ENCODE measurements at places on chromosomes 7 and 10.

DNA sequence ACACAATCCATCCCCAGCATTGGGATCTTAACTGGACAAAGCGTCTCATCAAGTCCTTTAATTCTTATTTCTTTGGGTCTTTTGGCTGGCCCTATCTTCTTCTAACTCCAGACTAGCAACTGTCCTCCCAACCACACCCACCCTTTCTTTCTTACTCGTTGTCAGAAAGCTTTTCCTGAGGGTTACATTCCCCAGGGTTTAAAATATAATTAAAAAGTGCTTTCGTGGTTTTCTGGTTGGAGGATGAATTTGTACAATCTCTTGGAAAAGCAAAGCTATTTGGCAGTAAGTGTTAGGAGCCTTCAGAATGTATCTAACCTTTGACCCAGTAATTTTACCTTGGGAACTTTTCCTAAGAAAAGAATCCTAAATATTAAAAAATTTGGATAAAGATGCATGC, 10.4 kb upstream of the ITGB8 start:
- no peak for DNase-seq

DNA sequence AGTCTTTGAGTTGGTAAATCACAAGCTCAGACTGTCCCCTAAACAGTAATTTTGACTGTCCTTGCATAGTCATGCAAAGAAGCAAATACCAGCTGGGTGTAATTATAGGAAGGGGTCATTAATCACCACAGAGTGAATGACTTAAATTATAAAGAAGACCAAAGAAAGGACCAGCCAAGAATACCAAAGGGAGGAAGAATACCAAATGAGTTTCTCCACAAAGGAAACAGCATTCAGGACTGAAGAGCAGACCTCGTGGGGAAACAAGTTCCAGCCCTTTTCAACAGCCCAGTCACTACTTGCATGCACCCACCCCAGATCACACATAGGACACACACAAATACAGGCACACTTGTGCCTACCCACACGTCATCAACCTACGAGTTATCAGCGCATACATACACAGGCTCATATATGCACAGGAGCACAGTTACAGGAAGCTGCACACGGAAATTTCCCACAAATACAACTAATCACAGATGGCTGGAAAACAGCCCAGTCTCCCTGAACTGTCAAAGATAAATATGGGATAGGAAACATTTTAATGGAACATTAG, 77.6 kb downstream of the DENND2A start:
- DNase-seq, result no peak

GRCh38 chr10:28571265-28571664, 38.3 kb downstream of the WAC start:
- DNase-seq, result no peak

DNA sequence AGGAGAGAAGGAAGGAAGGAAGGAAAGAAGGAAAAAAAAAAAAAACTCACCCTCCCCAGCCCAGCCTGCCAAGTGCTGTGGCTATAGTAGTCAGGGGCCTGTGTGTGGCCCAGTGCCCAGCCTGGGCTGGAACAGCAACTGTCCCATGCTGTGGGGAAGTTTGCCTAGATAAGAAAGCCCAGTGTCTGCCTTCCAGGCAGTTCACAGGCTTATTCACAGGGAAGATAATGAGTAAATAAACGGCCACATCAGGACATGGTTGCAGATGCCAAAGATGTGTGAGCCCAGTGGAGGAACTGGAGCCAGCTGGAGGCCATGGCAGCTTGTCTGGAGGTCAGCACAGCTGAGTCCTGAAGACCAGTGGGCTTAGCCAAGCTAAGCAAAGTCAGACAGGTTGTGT, 132.4 kb upstream of the FOXK1 start:
- peak; percentile 29 for DNase-seq

- DNase-seq, result no peak
Observed at GRCh38 chr7:139582130-139582650, 58.7 kb downstream of the CLEC2L start.

DNA sequence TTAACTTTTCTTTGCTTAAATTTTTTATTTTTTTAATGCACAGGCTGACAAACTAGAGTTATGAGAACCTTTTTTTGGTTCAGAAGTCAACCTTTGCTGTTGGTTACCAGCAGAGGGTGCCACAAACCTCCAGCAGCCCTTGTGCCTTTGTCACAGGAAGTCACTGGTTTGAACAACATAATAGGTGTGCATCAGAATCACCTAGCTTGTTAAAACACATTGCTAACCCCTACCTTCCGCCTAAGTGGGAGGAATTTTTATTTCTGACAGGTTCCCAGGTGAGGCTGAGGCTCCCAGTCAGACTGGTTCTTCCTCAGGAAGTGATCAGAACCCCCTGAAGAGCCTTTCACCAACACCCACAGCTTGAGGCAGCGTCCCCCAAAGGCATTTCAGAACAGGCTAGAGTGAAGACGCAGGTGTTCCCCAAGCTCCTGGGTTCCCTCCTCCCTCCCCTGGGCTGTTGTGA, 22.6 kb upstream of the VDAC2 start:
- DNase-seq, result no peak

GRCh38 chr7:70212281-70212680, 614.0 kb downstream of the AUTS2 start:
- no peak for DNase-seq

- DNase-seq, result no peak
Observed at GRCh38 chr10:69269761-69270160, 8.5 kb upstream of the HK1 start.

DNA sequence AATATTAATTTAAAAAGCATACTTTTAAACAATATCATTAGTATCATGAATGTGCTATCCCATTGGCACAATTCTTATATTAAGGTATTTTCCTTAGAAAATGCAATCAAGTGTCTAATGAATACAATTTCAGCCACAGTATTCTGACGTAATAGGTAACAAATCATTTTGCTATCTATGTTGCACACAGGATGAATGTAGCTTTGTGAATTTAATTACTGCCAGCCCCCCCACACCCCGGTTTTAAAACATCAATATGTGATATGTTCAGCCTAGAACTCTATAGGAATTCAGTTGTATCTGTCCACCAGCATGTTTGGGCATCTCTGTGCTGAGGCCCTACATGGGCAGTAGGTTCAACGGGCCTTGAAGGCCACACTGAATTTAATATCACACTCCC, 274.6 kb downstream of the PLXDC2 start:
- DNase-seq, result no peak

DNA sequence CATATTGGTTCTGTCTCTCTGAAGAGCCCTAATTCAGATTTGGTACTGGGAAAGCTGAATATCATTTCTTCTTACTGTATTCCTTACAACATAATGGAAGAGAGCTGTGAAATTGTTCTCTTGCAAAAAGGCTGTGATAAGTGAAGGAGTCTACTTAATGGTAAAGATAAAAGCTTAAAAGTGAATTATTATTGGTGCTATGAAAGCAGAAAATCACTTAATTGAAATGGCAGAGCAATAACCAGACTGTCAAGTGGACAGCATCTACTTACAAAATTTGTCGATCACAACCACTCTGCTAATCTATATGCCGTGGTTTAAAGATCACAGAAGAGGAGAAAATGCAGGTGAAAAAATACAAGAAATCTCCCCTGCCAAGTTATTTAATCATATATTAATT, 264.7 kb upstream of the TEX47 start:
- DNase-seq, result no peak

- DNase-seq, result peak; percentile 65
Observed at GRCh38 chr10:97025613-97026242, 160.0 kb downstream of the SLIT1 start.

DNA sequence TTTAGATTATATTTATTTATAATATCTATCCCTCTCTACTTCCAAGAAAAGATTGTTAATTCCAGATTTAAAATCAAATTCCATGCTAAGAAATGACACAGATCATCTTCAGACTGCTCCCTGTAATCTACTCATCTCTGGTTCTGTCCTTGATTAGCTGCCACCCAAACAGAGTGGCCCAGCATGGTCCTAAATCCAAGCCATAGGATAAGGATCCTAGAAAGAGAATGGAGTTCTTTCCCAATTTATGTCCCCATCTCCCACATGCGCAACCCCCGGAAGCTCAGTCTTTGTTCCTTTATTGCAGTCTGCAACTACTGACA, 23.4 kb upstream of the HDAC9 start:
- DNase-seq, result no peak

DNA sequence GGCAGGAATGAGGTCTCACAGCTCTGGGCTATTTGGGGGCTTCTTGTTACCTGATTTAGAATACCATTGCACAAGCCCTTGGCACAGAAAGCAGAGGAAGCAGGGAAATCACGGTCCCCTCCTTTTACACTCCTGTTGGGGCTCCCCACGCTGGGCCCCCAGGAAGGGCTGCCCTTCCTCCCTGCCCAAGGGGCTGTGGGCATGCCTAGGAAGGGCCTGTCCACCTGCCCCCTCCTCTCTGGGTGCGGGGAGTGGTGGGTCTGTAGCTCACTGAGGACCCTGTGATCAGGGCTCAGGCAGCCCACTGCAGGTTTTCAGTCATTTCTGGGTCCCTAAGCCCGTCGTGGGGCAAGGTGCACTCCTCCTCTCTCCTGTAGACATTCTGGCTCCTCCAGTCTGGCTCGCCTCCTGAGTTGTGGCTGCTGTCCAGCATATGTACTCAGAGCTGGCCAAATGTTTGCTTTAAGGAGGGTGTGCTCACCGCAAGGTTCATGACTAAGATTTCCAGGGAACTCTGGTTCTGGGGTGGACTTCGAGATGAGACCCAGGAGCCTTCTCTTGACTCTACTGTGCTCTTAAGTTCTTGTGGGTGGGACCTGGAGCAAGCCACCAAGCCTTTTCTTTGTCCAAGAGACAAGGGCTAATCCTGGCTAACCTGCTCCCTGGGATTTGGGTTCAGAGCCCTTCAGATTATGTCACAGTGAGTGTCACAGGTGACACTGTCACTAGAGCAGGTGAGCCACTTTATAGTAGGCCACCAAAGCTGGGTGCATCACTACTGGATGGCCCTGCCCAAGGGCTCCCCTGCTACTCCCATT, 56.0 kb downstream of the TACR2 start:
- DNase-seq, result no peak

GRCh38 chr10:18483516-18484186, 167.7 kb downstream of the NSUN6 start:
- no peak for DNase-seq

DNA sequence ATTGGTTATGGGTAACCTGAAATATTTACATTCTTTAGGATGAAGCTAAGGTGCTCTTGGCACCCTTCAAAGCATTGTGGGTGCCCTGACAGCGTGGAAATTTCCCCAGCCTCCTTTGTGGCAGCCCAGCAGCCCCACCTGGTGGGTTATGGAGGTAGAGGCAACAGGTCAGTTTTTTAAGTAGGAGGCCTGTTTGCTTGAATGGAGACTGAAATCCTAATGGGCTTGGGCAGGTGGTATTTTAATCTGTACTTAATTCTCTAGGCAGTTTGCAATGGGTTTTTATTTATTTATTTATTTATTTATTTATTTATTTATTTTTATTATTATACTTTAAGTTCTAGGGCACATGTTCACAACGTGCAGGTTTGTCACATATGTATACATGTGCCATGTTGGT, 139.4 kb downstream of the EPC1 start:
- DNase-seq, result no peak

- no peak for DNase-seq
Observed at GRCh38 chr7:45919231-45919784, 1.8 kb downstream of the IGFBP3 start.

GRCh38 chr7:68107968-68108367, 1111.3 kb downstream of the TYW1 start:
- no peak for DNase-seq

DNA sequence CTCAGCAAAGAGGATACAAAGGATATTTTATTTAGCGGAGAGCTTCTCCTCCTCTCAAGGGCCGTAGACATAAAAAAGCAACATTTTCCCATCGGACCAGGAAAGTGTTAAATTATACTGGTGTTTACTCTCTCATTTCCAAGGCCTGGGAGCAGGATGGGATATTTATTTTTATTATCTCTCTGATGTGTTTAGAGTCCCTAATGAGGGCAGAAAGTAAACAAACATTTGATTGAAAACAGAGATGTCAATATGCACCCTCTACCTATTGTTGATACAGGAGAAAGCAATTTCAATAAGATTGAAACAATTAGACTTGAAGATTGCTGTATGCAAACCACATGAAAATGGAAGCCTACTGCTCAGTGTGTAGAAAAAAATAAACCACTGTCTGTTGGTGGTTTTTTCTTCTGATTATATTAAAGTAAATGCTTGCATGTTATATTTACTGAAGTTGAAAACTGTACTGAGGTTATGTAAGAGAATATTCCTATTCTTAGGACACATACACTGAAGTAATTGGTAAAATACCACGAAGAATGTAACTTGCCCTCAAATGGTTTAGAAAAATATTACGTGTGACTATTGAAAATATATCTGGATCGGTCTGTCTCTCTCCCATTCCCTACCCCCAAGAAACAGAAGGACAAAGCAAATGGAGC, 59.3 kb downstream of the ATXN7L1 start:
- DNase-seq, result no peak

DNA sequence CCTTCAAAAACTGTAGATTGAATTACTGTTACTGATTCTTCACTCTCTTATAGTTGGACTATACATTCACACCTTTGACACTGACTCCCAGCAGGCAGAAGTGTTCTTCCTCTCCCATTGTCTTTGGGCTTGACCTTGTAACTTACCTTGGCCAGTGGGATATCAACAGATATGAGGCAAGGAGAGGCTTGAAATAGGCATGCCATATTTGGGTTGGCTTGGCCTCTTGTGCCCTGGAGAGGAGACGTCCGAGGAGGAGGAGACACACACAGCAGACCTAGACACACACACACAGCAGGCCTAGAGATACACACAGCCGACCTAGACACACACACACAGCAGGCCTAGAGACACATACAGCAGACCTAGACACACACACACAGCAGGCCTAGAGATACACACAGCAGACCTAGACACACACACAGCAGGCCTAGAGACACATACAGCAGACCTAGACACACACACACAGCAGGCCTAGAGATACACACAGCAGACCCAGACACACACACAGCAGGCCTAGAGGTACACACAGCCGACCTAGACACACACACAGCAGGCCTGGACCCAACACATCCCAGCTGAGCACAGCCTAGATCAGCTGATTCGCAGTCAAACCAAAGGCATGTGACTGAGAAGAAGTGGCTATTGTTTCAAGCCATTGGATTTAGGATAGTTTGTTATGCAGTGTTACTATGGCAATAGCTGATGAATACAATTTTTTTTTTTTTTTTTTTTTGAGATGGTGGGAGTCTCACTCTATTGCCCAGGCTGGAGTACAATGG, 12.5 kb upstream of the GNA12 start:
- DNase-seq, result no peak
